Sigmoid colon (tissue), 7 donors: ENCODE measurements at places on chromosomes 4 and X.
A peak's percentile ranks its signal among the peaks of the same experiment; 100 is the strongest.

DNA sequence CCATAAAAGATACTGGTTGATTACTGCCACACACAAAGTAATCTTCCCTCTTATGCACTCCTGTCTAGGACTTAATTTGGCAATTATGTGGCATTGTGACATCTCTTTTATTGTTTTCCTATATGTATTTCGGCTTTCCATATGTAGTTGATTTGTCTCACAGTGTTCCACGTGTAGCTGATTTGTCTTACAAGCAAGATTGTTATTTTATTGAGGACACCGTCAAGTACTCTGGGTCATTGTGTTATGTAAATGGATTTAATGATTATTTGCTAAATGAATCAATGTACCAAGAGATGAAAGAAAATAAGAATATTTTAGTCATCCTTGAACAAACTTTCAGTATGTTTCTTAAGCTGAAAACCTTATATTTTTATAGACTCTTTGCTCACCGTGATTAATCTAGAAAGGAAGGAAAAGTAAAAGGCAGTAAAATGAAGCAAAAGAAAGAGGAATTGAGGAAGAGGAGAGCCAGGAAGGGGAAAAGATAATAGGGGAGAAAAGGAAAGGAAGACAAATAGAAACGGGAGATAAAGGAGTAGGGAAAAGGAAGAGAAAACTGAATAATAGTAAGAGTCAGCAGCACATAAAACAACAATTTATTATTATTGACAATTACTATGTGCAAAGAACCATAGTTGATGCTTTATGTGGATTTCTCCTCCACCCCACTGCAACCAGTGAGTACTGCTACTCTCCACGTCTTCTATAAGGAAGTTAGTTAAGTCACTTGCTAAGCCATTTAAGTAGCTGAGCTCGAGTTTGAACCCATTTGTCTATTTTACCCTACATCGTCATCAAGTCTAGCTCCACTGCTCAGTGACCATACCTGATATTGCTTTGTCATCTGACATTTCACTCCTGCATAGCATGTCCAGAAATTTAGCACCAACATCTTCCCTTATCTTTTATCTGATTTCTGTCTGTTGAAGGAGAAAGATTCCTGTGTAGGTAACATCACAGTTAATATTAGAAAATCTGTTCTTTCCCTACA lies 336.5 kb downstream of the BMPR1B start:
- H3K27ac ChIP-seq, result no peak overlapping the region
- H3K4me3 ChIP-seq, result no peak overlapping the region
- H3K4me1 ChIP-seq, result no peaks in the 10 kb centered on the region
- no peaks in the 10 kb centered on the region for H3K36me3 ChIP-seq
- DNase-seq, result no peak
- no peaks in the 10 kb centered on the region for H3K27me3 ChIP-seq

DNA sequence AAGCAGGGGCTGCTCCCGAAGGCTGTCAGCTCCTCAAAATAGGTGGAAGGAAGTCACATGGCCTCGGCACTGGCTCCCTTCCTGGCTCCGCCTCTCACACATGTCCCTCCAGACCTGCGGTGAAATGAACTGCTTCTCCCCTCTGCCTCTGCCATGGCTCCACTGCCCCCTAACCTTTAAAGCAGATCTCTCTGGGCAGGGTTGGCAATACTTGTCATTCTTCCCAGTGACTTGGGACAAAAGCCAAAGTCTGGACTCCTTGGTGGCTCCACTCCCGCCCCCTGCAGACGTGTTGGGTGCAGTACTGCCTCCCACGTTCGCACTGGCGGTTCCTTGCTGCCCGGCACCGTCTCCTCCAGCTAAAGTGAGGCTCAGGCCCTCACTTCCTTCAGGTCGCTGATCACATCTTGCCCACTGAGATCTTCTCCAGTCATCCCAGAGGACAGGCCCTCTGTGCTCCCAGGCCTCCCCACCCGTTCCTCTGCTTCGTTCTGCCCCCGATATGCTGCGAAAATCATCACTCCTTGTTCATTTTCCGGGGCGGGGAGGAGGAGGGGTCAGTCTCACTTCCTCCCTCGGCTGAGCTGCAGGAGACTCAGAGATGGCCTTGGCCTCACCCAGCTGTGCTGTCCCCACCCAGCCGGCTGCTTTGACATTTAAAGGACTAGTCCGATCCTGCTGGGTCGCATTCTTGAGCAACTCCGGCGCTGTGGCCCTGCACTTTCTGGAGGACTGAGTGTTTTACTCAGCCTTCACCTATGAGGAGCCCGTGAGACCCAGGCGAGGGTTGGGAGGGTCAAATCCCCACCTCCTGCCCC lies 97.4 kb downstream of the PHKA2 start:
- H3K4me3 ChIP-seq, result peak overlapping the region; percentile 41
- H3K36me3 ChIP-seq, result no peaks in the 10 kb centered on the region
- peak overlapping the region; percentile 71 for H3K27ac ChIP-seq
- H3K27me3 ChIP-seq, result no peaks in the 10 kb centered on the region

- no peak overlapping the region for H3K4me3 ChIP-seq
- H3K36me3 ChIP-seq, result no peaks in the 10 kb centered on the region
- no peak overlapping the region for H3K27ac ChIP-seq
- no peak for DNase-seq
- no peaks in the 10 kb centered on the region for H3K4me1 ChIP-seq
These were observed 2.9 kb upstream of the CYBB start for GRCh38 chrX:37776987-37777325.

DNA sequence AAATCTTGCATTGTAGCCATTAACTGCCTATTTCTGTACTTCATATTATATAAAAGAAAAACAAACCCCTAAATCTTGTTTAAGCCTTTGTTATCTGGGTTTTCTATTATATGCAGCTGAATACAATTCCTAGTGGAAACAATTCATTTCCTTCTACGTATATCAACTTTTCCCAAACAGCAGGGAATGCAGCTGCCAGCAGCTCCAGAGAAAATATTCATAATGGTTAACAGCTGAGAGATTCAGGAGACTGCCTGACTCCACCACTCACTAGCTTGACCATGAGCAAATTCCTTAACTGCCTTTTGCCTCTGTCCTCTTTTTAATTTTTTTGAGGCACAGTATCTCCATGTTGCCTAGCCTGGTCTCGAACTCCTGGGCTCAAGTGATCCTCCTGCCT lies 146.2 kb downstream of the SPATA18 start:
- peaks cover 18% of the 10 kb centered on the region for H3K4me1 ChIP-seq
- H3K4me3 ChIP-seq, result no peak overlapping the region
- H3K27ac ChIP-seq, result no peak overlapping the region
- no peak for DNase-seq
- H3K27me3 ChIP-seq, result no peaks in the 10 kb centered on the region

DNA sequence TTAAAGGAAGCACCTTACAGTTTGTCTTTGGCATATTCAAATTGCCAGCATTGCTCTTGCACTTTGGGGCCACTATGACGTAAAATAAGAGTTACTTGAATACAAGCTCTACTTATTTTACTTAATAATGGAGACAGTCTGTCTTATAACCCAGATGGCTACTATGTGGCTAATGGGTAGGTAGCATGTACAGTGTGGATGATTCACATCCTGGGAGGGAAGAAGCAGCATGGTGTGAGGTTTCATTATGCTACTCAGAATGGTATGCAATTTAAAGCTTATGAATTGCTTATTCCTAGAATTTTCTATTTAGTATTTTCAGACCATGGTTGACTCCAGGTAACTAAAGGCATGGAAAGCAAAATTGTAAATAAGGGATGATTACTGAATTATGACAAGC lies 761.8 kb upstream of the ATOH1 start:
- H3K36me3 ChIP-seq, result no peaks in the 10 kb centered on the region
- H3K4me3 ChIP-seq, result no peak overlapping the region
- H3K4me1 ChIP-seq, result no peaks in the 10 kb centered on the region
- DNase-seq, result no peak
- H3K27me3 ChIP-seq, result no peaks in the 10 kb centered on the region

- no peak overlapping the region for H3K4me3 ChIP-seq
- no peaks in the 10 kb centered on the region for H3K27me3 ChIP-seq
- H3K36me3 ChIP-seq, result no peaks in the 10 kb centered on the region
- H3K4me1 ChIP-seq, result no peaks in the 10 kb centered on the region
- DNase-seq, result no peak
- H3K27ac ChIP-seq, result no peak overlapping the region
These were observed 41.7 kb upstream of the DDX60 start for GRCh38 chr4:168360271-168360670.

GRCh38 chr4:40149960-40150385 lies 46.9 kb upstream of the RHOH start:
- H3K4me1 ChIP-seq, result no peaks in the 10 kb centered on the region
- H3K27ac ChIP-seq, result no peak overlapping the region
- DNase-seq, result no peak
- H3K4me3 ChIP-seq, result no peak overlapping the region

- no peaks in the 10 kb centered on the region for H3K36me3 ChIP-seq
- H3K27me3 ChIP-seq, result no peaks in the 10 kb centered on the region
- DNase-seq, result no peak
These were observed 333.1 kb upstream of the FAM241A start for GRCh38 chr4:111812114-111812513.
